ENCODE measurements at places on chromosomes 2 and 18.

GRCh38 chr2:145036421-145037011 lies 516.6 kb upstream of the ZEB2 start:
- DNase-seq = no peak

- no peak for DNase-seq
Measured at GRCh38 chr2:42809819-42810120, 17.4 kb upstream of the HAAO start.

DNA sequence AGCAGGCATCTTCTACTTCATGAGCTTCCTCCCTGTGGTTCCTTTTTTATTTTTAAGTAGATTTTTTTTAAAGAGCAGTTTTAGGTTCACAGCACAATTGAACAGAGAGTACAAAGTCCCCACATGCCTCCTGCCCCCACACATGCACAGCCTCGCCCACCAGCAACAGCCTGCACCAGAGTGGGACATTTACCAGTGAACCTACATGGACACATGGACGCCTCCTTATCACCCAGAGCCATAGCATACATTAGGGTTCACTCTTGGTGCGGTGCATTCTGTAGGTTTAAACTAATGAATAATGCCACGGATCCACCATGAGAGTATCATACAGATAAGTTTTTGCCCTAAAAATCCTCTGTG lies 40.9 kb downstream of the HS1BP3 start:
- DNase-seq = no peak

DNA sequence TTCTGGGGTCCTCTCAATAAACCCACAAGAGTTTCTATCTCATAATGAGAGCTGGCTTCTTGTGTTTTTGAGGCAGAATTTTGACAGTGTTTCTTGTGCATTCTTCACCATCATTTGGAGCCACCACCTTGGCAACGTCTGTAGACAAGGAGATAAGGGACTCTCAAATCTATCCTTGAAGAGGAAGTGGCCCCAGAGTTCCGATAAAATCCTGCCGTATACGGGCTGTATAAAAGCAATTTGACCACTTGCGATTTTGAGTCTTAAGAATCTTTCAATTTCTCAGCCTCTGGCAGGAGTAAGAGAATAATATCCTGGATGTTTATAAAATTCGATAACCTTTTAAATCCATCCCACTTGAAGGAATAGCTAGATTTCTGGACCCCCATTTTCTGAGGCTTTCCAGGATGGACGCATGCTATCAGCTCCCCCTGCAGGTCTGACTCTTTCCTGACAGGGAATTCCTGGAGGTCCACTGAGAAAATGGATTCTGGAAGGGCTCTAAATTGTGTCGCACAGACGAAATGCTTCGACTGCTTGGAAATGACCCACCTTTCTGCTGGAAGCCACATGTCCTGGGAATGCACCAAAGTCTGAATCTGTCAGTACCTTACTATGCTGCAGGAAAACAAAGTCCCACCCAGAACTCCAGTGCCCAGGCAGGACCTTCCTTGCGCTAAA lies 54.1 kb downstream of the E2F6 start:
- DNase-seq = peak; percentile 47

GRCh38 chr2:132790207-132790785 lies 120.3 kb upstream of the LYPD1 start:
- no peak for DNase-seq

GRCh38 chr2:232255033-232255432 lies 123.5 kb upstream of the ALPP start:
- DNase-seq = no peak

DNA sequence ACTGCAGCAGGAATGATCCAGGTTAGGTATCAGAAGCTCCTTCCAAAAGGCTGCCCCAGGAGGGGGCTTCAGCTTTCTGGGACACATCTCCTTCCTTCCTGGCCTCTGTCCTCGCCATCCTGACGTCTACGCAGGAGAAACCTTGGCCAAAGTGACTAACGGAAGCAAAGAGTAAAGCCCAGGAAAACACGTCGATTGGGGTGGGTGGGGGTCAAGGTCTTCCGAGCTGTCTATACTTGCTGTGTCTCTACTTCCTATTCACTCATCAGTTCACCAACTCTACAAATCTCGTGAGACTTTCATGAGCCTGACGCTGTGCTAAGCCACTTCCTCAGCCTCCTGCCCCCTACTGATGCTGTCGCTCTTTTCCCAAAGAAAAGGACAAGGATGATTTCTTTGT lies 212.6 kb downstream of the TNS1 start:
- peak; percentile 59 for DNase-seq

DNA sequence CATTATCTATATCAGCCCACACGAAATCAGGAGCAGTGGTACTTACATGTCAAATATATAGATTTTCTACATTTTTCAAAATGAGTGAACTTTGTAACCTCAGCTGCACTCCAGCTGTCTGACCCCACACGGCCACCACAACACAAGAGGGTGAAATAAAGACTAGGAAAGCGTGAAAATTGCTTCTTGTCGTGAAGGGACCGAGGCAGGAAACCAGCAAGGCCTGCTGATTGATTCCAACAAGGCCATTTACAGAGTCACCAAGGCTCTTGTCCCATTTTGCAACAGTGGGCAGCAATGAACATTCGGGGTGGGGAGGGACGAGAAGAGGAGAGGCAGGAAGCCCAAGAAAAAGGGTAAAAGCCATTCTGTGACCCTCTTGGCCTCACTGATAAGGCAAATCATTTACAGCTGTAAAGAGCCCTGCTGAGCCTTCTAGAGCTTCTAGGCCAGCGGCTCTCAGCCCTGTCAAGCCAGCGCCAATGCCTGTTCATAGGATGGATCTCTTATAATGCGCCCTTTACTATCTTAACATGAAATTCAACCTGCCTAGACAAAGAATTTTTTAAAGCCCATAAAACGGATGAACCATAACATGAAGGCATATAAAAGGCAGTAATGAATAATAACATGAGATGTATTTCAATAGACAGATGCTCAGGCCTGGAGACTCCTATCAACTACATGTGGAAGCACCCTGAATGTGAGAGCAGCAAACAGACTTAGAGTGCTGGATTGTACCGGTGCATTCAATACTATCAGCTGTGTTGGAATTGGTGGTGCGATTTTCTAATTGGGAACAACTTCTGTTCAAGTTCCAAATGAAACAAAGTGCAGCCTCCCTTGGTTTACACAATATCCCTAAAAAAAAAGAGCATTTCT lies 269.0 kb downstream of the CDCA7 start:
- no peak for DNase-seq

DNA sequence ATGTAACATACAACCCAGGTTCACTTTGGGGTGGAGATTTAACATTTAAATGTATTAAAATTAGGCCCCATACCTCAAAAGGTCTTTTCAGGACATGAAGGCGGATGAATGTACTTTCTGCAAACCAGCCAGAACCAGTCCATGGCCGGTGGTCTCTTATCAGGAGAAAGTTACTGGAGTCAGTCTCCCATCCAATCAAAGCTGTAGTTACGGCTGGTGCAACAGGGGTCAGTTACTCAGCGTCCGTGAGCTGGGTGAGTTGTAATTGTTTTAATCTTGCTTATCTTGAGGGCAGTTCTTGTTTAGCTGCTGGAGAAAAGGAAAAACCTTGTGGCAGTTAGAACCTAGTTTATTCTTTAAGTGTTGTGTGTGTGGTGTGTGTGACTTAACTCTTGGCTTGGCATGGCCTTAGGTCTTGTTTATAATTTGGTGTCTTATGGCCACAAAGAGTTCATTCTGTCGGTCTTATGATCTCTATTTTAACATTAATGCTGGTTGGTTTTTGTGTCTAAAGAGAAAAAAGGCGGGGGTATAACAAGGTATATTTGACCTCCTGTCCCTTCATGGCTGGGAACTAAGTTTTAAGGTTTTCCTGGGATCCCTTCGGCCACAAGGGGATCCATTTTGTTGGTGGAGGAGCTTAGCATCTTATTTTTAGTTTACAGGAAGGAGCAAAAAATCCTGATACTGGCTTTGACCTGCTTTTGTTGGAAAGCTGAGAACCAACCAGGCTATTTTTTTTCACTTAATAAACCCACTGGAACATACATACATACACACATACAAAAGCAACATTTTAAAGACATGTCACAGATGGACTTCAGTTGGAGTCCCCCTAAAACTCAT lies 143.5 kb upstream of the NCK2 start:
- no peak for DNase-seq
